ENCODE measurements at places on chromosomes 1 and 21. TPM values are rescaled to one million over a fixed set of nuclear protein-coding genes. Genes with fewer than 3 reads are reported as not detected.

- DNase-seq: no peak
Observed at GRCh38 chr1:70874063-70874462, 173.6 kb downstream of the PTGER3 start.

Gene VWA5B1
- total RNA-seq: 0.39 TPM

- DNase-seq: no peak
Observed at GRCh38 chr1:175792136-175792535, 48.7 kb upstream of the TNR start.

Gene C1QA
- total RNA-seq: 37.7 TPM

GRCh38 chr1:207988326-207989165 lies 77.6 kb upstream of the CD34 start:
- DNase-seq: no peak

DNA sequence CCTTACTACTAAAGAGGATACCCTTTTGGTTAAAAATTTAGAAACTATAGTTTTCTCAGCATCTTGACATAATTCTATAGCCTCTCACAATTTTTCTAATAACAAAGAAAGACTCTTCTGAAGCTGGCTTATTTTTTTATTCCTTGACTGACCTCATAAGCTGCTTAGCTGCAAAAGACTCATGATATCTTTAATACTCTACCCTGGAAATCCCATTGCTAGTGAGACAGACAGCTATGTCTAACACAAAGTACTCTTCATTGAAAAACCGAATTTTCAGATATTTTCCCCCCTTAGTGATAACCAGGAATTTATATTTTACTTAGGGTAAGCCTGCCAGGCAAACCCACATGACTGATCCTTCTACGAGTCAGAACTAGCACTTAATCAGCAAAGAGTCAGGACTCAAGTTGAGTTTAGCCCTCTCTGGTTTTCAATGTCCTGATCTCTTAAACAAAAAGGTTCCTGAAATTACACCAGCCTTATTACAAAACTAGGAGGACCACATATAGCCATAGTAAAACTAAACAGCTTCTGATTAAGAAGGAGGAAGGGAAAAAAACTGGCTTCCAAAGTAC lies 56.9 kb downstream of the ENAH start:
- no peak for DNase-seq

Gene OR6N1
- total RNA-seq: not detected

Gene MXRA8
- total RNA-seq: 59.7 TPM

Gene DIO1
- total RNA-seq: not detected

GRCh38 chr1:41780916-41781315 lies 137.8 kb downstream of the HIVEP3 start:
- DNase-seq: no peak

Gene LRRC8B
- total RNA-seq: 10.3 TPM

DNA sequence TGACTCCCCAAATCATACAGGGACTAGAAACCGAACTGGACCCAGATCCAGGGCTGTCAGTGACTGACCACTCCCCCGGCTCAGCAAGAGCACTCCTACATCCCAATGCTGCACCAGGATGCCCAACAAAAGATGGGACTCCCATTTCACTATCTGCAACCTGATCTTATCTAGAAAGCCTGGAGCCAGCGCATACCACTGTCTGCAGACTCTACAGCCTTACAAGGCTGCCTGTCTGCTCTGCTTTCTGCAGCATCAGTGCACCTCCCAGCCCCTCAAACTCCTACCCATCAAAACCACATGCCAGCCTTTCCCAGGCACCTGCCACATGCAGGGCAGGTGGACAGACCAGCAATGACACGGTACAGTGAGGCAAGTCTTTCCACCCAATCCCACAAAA lies 52.2 kb downstream of the SSBP3 start:
- no peak for DNase-seq

Gene C1orf74
- 5.9 TPM for total RNA-seq

- DNase-seq: no peak
Observed at GRCh38 chr1:113868387-113869083, 3.0 kb downstream of the PTPN22 start.

DNA sequence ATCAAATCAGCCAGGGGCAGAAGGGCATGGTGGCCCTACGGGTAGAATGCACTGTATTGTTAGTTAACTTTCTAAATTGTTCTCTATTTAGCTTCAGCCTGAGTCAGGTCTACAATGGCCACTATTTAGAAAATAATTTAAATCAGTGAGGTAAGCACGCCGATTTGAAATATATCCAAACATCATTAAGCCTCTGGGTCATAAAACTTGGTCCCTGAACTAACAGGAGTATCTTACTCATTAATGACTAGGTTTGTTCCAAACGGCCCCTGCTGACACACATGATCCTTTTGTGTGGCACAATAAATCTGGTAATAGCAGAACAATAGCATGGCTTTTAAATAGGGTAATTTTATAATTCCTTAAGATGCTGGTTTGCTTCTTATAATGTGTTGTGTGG lies 48.4 kb downstream of the STX6 start:
- DNase-seq: no peak

Gene ECM1
- 4.4 TPM for total RNA-seq

- no peak for DNase-seq
Observed at GRCh38 chr1:42442662-42443061, 13.2 kb downstream of the ZMYND12 start.

DNA sequence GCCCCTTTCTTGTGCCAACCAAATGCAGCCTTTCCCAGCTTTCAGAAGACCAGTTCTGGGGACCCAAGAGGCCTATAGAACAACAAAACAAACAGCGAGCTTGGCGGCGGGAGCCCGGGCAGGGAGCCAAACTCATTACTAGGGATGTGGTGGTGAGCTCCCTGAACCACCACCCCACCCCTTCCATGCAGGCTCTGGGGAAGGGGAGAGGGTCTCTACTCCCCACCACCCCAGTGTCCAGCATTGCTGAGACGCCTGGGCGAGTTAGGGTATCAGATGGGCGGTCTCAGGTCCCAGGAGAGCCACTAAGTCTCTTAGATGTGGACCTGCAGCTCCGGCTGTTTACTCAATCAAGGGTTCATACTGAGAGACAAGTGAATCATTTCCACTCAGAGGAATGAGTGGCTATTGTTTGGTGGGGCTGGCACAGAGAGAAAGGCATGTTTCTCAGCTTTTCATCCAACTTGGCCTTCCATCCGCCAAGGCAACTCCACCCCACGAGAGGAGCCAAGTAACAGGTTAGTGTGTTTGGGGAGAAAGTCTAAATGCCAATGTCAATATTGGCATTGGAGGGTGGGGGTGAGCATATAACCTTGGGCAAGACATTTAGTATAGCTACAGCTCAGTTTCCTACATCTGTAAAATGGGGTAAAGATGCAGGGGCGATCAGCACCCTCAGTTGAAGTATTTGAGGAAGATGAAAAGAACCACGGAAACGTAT lies 40.9 kb downstream of the PLXNA2 start:
- no peak for DNase-seq

Gene CACHD1
- total RNA-seq: 25.4 TPM

DNA sequence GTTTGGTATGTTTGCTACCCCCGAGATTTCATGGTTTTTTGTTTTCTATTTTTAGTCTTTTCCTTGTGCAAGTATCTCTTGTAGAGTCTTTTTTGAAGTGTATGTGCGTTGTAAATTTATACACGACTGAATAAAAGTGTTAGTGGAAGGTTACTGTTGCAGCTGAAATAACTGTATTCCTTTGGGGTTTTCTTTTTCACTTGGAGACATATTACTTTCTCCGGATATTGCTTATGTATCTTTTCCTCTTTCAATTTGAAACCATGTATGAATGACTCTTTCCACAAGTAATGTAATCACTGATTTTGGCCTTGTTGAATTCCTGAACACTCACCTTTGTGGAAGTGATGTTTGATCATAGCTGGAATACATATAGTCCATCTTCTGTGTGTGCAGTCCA lies 956 bp downstream of the URB2 start:
- no peak for DNase-seq

GRCh38 chr1:156420205-156421061 lies 51.4 kb downstream of the RHBG start:
- DNase-seq: no peak

DNA sequence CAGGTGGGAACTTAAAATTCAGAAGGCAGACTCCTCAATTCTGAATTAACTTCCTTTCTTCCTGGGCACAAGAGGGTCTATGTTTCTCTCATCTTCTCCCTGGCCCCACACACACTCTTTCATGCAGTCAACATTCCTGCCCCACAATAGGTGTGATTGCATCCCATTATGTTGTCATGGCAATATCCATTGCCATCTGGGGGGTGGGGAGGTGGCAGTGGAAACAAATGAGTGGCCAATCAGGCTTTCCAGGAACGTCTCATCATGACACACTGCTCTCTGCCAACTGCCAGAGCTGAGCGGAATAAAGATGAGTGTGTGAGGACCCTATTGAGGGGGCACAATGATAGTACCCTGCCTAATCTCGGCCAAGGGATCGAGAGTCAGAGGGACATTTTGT lies 80.4 kb downstream of the KCND3 start:
- no peak for DNase-seq

DNA sequence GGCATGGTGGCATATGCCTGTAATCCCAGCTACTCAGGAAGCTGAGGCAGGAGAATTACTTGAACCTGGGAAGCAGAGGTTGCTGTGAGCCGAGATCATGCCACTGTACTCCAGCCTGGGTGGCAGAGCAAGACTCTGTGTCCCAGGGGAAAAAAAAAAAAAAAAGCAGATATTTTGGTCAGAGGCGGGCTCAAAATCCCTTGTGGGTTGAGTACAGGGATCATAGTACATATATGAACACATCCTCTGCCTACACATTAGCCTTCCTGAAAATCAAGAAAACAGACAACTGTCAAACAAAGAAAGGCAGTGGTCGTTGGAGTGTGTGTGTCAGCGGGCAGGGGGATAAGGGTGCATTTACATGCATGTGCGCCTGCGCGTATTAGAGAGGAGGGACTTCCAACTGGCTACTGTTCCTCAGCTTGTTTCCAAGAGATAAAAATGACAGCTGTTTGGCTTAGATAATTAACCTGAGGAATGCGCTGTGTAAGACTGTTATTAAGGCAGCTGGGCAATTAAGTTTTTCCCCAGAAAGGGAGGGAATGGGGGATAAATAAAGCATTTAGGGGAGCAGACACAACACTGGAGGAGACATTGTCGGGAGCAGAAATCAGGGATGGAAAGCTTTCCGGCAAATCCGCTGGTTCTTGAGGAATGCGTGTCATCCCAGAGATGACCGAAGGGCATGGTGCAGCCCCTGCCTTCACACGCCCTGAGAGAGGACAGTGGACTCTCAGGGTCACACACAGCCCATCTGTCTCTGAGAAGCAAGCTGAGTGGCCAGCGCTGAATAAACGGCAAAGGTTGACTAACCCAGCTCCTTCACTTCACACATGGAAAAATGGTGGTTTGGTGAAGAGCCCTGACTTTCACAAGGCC lies 6.4 kb downstream of the LAMB3 start:
- DNase-seq: no peak

DNA sequence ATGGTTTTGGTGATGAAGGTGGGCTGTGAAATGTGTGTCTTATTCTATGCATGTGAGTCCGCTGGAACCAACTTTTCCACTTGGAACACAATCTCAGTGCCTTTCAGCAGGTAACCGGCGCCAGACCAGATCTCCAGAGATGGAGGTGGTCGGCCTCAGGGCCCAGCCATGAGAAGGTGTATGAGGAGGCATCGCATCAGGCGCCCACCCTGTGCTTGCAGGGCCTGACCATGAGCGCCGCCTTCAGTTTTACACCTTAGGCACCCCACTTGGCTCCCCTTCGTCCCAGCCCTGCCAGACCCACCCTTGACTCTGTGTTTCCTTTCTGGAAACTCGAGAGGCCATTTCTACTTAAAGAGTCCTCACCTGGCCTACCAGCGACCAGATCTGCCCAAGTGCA lies 48.6 kb upstream of the ATF3 start:
- no peak for DNase-seq

- DNase-seq: no peak
Observed at GRCh38 chr1:5707566-5708345, 284.5 kb downstream of the NPHP4 start.

- DNase-seq: peak; percentile 41
Observed at GRCh38 chr21:25708467-25709065, 26.1 kb downstream of the ATP5PF start.

DNA sequence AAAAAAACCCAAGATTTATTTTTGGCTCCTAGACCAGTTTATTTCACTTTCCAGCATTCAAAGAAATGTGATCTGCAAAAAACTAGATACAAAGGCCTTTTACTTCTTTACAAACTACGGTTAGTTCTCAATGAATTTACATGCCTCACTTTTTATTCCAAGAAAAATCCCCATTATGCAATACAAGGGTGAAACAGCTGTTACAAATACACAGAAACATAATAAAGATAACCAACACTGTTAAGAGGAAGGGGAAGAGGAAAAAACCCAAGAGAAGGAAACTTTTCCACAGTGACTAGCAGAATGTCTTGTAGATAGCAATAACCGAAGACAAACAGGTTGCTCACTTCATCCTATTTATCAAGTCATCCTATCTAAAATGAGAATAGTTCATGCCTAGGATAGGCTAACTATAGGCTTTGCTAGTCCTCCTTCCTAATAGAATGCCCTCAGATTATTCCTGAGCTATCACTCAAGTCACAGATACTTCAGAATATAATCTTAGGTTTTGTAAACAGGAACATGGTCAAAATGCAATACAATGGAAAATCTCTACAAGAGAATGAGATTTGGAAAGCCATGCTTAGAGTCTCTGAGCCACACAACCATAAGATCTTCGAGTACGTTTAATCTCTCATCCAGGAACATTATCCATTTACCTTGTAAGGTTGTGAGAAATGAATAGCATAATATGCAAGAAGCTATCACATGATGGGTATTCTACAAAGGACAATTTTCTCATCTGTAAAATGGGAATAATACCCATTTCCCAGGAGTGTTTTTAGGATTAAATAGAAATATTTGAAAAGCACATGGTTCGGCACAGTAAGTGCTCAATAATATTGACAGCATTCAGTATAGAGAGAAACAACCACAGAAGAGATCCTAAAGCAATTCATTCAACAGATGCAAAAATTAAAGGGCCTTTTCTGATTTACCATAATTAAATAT lies 5.4 kb downstream of the PNRC2 start:
- DNase-seq: no peak

Gene TRNP1
- total RNA-seq: 4.0 TPM

GRCh38 chr1:28326984-28327383 lies 1.9 kb upstream of the MED18 start:
- DNase-seq: no peak

DNA sequence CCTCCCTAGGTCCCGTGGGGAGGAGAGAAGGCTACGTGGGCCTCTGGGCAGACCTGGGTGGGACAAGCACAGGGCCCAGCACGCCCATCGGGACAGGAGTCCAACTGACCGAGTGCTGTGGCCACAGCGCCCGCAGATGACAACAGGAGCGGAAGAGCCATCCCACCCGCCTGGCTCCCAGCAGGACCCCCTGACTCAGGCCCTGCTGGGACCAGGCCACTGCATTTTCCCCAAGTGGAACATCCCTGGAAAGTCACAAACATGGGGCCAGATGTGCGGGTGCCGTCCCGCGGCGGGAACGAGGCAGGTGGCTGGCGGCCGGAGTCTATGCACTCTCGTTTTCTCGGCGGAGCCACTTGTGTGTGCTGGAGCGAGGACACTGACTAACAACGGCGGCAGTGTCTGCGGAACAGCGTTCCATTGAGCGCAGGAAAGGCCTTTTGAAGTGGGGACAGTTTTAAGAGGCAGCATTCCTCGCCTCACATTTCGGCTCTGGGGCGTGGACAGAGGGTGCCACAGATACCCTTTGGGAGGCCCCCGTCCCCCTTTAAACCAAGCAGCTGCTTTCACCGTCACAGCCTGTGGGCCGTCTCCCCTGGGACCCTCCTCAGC lies 93.7 kb upstream of the ARHGEF16 start:
- DNase-seq: no peak

Measured in skin of body (tissue), 3 donors.